ENCODE measurements at places on chromosomes 3 and 15.

GRCh38 chr3:15892311-15893227, 94.8 kb upstream of the ANKRD28 start:
- DNase-seq = no peak

- no peak for DNase-seq
Measured at GRCh38 chr3:4928277-4928789, 50.9 kb upstream of the BHLHE40 start.

GRCh38 chr15:95620934-95621579, 709.4 kb upstream of the NR2F2 start:
- DNase-seq = peak; percentile 82

DNA sequence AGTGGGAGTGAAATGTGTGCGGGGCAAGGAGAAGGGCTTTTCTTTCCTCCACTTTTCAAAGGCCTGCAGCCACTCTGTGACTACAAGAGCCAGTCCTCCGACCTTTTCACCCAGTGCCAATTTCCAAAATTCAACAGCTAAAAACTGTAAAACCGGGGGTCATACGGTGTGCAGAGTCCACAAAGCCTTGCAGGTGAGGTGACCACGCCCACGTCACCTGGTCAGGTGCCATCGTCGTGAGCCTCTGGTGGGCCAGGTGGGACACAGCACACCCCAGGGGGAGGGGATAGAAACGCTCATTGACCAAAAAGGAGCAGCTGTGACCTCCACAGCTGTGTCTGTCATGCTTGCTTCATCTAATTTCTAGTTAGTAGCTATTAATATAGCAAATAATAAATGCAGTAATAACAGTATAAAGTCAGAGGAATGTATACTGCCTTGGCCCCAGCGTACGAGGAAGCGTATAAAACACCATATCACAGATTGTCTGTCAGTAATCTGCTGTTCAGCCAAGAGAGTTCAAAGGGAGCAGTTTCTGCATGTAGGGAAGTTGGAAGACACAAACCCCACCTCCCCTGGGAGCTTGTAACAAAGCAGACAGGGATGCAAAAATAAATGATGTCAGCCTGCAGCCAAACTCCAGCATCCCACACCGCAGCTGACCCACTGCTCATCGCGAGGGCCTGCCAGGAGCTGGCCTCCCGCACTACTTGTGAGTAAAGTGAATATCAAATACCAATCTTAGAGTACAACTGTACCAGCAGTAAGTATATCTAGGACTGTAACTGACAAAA, 86.7 kb downstream of the VGLL4 start:
- peak; percentile 81 for DNase-seq

GRCh38 chr3:8578282-8578681, 66.3 kb downstream of the SSUH2 start:
- no peak for DNase-seq

All from fibroblast of villous mesenchyme (primary cell).